ENCODE measurements at places on chromosomes 1 and 21.

DNA sequence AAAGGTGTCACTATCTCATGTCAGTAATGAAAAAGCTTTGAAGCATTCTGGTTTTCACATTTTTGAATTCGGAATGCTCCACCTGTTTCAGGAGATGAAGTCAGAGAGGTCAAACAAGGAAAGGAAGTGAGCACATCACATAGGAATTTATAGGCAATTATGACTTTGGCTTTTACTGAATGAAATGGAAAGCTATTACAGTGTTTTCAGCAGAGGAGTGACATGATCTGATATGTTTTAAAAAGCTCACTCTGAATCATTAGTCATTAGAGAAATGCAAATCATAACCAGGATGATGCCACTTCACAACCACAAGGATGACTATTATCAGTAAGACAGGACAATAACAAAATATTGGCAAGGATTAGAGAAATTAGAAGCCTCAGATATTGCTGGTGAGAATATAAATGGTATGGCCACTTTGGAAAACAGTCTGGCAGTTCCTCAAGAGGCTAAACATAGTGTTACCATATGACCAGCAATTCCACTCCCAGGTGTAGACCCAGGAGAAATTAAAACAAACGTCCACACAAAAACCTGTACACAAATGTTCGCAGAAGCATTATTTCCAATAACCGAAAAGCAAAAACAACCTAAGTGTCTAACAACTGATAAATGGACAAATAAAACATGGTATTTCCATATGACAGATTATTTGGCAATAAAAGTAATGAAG is 7.5 kb downstream of the TAF1A start:
- DNase-seq, result peak; percentile 58

DNA sequence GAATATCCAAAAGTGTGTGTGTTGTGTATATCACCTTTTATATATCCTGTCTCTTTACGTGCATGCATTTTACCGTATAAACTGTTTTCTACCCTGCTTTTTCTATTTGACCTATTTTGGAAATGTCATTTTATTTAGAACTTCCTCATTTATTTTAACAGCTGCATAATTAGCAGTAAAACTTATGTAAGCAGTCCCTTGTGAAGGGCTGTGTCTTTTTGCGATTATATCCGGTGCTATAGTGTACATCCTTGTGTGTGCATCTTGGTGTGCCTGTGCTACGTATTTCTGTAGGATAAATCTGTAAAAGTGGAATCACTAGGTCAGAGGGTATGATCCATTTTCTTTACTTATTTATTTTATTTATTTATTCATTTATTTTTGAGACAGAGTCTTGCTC is 7.2 kb downstream of the LGALS8 start:
- DNase-seq, result no peak

- peak; percentile 77 for DNase-seq
These were observed 36.6 kb upstream of the HMGN1 start for GRCh38 chr21:39385299-39386145.

- no peak for DNase-seq
These were observed 15.7 kb downstream of the HYI start for GRCh38 chr1:43438006-43438405.

DNA sequence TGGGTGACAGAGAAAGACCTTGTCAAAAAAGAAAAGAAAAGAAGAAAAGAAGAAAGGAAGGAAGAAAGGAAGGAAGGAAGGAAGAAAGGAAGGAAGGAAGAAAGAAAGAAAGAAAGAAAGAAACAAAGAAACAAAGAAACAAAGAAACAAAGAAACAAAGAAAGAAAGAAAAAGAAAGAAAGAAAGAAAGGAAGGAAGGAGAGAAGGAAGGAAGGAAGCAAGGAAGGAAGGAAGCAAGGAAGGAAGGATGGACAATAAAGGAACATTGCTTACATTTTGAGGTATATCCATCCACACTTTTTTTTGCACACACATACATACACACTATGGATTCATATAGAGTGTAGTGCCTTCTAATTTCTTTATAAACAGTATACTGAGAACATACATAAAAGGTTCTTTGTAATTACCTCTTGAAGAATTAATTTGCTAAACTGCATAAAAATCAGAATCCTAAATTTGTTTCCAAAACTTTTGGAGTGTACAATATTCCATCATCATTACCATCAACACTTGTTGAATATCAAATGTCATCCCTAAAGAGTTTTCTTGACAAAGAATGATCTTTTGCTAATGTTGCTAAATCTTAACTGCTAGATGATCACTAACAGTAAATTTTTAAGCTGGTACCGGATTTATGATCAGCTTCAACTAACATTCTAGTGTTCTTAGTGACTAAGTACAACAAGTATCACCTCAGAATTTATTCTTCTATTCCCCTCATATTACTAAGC is 11.4 kb upstream of the GADD45A start:
- no peak for DNase-seq

GRCh38 chr1:211732293-211732980 is 57.0 kb upstream of the NEK2 start:
- DNase-seq, result no peak

DNA sequence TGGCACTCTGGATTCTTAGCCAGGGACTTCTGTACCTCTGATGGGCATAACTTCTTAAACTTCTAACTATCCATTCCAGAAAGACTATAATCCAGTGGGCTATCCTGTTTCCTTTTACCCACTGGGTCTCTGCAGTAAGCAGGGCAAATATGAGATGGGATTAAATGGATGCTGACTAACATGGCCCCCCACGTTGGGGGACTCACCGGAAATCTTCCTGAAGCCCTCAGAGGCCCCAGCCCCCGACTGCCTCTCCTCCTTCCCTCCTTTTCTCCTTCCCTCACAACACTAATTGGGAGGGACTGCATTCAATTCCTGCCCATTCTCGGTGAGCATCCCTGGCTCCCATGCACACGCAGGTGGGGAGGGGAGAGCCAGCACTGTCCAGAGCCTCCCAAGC is 70.1 kb downstream of the SSBP3 start:
- DNase-seq, result no peak

DNA sequence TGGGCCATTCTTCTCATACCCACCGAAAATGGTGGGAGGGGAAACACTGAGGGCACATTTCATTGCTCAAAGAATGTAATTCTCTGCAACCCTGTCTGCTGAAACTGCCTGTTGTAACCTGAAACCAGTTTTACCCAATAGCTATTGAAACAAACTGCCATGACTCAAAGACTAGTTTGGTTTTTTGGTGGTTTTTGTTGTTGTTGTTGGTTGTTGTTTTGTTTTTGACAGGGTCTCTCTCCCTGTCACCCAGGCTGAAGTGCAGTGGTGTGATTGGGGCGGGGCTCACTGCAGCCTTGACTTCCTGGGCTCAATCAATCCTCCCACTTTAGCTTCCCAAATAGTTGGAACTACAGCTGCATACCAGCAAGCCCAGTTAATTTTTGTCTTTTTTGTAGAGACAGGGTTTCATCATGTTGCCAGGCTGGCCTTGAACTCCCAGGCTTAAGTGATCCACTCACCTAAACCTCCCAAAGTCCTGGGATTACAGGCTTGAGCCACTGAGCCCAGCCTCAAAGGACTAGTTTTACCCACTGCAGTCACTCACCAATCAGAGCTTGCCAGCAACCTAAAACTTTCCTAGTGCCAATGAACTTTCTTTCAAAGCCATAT is 2.1 kb upstream of the IPP start:
- no peak for DNase-seq

DNA sequence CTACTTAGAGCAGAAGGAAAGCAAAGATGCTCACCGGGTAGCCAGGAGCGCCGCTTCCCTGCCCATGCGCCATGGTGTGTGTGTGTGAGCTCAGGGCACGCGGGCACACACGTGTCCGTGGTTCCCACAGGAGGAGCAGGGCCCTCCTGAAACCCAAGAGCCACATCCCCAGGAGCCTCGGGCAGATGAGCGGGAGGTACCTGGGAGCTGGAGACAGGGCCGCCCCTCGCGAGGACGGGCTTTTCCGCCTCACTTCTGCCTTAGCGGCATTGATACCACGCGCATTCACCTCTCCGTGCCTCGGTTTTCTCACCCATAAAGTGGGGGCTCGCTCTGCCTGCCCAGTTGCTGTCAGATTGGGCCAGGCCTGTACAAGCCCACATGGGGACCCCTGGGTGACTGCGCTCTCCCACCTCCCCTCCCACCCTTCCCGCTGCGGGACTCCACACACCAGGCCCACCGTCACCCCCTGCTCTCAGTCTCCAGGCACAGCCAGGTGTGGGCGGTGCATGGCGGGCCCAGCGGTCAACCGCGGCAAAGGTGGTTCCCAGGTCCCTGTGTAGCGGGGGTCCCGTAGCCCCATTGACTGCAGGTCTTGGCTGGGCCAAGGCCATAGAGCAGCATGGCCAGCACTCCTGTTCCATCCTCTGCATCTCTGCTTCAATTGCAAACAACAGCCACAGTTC is 66.3 kb downstream of the SIK1 start:
- no peak for DNase-seq

- peak; percentile 72 for DNase-seq
These were observed 2.2 kb downstream of the FBXO28 start for GRCh38 chr1:224116131-224116530.

Data from endothelial cell of umbilical vein (primary cell).